ENCODE measurements at places on chromosomes 5 and 9. TPM values are rescaled to one million over a fixed set of nuclear protein-coding genes. Genes with fewer than 3 reads are reported as not detected.

DNA sequence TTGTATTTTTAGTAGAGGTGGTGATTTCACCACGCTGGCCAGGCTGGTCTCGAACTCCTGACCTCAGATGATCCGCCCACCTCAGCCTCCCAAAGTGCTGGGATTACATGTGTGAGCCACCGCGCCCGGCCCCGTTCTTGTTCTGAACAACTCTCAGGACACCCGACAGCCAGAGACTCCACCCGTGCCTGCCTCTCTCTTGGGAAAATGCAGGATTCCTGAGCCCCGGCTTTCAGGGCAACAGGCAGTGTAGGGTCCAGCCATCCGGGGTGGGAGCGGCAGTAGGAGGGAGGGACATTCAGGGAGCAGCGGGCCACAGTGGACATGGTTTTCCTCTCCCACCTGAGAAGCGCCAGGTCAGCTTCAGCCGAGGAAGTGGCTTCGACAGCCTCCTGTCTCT, 34.4 kb downstream of the NCS1 start:
- no peak for DNase-seq

- DNase-seq, result no peak
These were observed 70.8 kb upstream of the STARD4 start for GRCh38 chr5:111582993-111583601.

DNA sequence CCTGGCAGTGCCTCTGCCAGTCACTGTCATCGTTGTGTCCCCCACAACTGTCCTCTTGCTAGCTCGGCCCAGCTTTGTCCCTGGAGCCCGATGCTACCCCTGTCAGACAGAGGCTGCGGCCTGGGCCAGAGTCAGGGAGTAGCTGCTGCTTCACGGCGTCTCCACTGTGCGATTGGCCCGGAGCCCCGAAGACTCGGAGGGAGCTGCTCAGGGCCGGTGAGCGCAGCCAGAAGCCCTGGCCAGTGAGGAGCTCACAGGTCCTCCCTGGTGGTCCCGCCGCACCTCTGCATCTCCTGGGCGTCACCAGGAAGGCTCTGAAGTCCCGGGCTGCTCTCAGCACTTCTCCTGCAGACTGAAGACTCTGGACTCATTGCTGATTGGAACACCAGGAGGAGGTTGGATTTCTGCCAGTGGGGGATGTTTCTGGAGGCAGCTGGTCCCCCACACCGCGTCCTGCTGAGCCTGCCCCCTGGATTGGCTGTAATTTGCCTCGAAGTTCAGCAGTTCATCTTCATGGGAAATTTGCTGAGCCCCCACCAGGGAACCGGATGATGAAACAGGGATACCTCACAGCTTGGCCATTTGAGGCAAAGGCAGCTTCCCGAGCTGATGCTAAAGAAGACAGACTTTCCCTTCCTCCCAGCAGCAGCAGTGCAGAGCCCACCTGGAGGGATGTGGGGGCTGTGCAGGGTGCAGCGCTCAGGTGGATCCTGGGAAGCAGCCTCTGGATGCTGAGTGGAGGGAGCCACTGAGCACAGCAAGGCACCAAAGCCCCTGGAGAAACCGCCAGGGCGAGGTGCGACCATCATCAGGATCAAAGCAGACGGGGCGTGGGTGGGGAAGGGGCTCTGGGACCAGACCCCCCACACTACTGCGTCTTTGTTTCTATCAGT, 45.6 kb downstream of the USP20 start:
- DNase-seq, result no peak

DNA sequence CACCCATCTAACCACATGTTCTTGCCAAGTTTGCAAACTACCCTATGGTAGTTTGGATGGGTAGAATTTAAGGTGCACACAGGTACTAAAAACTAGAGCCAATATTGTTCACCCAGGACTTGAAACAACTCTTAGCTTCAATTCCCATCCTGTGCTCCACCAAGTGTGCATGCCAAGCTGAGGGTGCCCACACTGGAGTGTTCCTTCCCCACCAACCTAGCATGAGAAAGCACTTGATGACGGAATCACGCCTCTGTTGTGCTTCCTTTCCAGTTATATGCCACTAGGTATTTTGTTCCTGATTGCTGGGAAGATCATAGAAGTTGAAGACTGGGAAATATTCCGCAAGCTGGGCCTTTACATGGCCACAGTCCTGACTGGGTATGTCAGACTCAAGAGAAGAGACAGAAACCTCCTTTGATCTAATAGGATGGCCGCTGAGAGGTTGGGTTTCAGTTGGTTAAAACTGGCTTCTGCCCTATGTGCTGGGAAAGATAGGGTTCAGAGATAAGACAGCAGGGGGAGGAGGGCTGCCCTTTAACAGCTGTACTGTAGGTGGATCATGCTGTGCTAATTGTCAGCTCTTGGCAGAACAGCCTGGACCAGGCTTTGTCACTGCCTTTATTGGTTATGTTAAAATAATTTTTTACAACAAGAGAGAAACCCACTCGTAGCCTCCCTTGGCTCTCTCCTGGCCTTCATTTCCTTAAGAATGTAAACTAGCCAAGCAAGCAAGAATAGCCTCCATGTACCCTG, 83.5 kb downstream of the SLC1A1 start:
- DNase-seq, result no peak

The TRMT10B gene
- 26.8 TPM for polyA plus RNA-seq

DNA sequence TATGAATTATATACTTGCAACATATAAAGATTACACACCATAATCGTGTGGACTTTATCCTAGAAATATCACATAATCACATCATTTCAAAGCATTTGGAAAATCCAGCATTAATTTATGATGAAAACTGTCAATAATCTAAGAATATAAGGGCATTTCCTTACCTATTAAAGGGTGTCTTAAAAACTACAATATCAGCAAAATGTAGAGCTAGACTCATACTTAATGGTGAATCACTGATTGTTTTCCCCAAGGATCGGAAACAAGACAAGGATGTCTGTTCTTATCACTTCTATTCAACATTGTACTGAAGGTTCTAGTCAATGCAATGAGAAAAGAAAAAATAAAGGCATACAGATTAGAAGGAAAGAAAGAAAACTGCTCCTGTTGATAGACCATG, 8.0 kb upstream of the SREK1 start:
- DNase-seq, result no peak

DNA sequence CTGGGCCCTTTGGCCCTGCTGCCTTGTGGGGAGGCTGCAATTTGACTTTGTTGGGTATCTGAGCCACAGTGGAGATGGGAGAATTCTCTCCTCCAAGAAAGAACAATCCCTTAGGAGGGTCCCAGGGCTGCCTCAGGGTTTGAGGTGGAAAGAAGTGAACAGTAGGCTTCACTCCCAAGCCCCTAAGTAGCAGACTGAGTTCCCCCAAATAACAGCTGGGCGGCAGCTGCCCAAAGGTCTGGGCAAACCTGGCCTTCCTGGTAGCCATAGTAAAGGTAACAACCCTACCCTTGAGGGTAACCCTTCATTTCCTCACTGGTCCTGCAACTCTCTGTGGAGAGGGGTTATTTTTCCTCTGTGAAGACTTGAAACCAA, 746 bp downstream of the RGS3 start:
- no peak for DNase-seq

DNA sequence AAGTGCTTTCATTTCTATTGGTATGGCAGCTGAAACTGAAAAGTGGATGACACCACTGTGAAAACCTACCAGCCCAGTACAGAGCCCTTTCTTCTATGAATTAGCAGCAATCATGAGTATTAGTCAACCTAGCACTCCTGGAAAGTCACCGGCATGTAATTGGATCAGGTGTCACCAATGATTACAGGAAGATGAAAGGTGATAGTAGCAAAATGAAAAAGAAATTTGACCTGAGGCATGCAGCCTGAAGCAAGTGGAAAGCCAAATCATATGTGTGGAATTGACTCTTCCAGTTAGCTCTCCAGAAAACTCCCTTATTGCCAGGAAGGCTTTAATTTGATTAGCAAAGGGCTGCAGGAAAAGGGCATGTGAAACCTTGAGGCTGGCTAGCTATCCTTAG, 81.2 kb upstream of the NAA35 start:
- no peak for DNase-seq

- DNase-seq, result no peak
These were observed 28.6 kb upstream of the FBXW11 start for GRCh38 chr5:172035049-172035448.

DNA sequence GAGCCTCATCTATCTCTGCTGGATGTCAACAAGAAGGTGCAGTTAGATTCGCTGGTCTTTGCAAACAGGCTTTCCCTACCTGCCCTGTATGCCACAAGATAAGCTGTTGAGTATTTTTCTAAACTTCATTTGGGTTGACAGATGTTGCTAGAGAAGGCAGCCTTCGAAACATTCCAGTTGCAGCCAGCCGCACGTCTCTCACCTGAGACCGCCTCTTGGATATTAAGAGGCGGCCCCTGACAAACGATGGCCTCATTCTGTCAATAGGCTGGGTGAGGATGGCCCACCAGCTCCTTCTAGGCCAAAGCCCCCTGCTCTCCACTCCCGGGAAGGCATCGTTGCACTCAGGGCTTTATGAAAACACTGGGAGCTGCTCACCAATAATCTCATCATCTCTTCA, 181.6 kb downstream of the DAB2IP start:
- DNase-seq, result no peak

The MOB3B gene
- 27.3 TPM for polyA plus RNA-seq

The SMC5 gene
- 71.6 TPM for polyA plus RNA-seq

- no peak for DNase-seq
These were observed 320.1 kb downstream of the MTRR start for GRCh38 chr5:8188874-8189565.

DNA sequence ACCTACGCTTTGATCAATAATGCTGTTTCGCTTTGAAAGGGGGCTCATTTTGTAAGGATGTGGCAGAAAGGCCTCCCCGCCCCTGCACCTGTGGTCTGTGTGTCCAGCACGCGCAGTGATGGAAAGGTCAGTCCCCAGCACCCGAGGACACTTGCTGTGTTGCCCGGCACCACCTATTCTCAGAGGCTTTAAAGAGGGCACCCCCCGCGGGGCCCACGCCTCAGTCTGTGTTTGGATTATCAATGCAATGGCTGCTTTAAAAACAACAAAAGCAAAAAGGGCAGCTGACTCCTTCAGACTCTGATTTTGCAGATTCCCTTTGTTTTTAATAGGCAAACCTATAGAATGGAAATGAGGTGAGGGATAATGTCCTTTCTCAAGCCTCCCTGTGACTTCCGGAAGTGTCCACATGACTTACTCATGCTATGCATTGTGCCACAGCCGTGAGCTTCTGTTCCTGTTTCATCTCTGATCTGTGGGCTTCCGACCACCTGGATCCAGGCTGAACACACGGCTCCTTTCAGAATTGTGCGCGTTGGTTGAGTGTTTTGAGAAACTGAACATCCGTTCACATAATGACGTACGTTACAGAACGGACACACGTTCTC, 416.2 kb downstream of the IRX2 start:
- no peak for DNase-seq

DNA sequence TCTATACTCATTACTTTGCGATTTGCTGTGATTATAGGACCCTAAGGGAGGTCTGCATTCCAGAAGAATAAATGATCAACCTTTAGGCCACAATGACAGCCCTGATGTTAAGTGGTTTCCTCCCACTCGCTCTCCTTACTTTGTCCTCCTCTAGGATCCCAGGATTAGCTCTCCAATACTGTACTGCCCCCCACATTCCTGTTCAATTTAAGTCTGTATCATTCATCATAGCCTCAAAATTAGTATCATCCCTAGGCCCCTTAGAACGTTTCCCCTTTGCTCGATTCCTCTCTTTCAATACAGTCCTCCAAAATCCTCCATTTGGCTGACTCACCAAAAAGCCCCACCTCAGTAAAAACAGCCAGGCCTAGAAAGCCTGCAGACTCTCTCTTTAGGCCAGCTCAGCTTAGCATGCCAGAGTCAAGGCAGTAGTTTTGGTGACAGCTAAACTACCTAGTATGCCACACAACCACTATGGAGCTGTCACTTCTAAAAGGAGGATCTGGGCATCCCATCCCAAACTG, 24.4 kb downstream of the RNF145 start:
- no peak for DNase-seq

- no peak for DNase-seq
These were observed 2.2 kb upstream of the CEL start for GRCh38 chr9:133059623-133060022.

All from left kidney (tissue), 8 donors.